ENCODE measurements at places on chromosomes 2 and 18.

DNA sequence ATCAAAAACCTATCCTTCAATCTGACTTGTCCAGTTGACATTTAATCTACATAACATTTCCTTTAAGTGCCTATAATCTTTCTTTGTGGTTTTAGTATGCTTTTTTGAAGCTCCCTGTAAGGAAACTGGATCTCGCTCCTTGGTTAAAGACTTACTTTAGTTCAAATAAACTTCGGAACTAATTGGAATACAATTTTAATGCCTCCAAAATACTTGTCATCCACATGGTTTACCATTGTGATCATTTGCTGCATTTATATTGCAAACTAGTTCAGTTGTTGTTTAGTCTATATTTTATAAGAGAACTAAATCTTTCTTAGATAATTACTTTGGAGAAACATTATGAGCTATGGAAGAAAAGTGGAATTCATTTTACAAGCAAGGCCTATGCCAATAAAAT lies 496.0 kb downstream of the ERBB4 start:
- DNase-seq = no peak

GRCh38 chr18:26458526-26459232 lies 89.7 kb downstream of the KCTD1 start:
- no peak for DNase-seq

- no peak for DNase-seq
Observed at GRCh38 chr18:46141199-46141598, 37.0 kb downstream of the HAUS1 start.

- no peak for DNase-seq
Observed at GRCh38 chr2:215136669-215137328, 1.6 kb downstream of the ABCA12 start.

DNA sequence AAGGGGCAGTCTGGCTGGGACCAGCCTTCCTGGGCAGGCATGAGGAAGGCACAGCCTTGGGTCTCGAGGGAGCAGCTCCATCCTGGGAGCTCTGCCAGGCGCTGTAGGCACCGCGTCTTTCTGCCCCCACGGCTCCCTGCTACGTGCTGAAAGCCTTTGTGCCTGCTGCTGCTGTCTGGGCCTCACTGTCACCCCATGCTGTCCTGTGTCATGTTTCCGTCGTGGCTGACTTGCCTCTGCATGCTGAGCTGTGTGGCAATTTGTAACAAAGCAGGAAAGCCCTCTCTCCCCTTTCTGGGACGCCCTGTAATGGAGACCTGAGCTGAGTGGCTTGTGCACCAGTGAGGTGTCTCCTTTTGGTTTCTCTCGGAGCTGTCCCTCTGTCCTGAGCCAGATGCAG lies 152.5 kb downstream of the TSN start:
- DNase-seq = no peak

- DNase-seq = no peak
Observed at GRCh38 chr2:32947076-32947483, 327 bp downstream of the LTBP1 start.

DNA sequence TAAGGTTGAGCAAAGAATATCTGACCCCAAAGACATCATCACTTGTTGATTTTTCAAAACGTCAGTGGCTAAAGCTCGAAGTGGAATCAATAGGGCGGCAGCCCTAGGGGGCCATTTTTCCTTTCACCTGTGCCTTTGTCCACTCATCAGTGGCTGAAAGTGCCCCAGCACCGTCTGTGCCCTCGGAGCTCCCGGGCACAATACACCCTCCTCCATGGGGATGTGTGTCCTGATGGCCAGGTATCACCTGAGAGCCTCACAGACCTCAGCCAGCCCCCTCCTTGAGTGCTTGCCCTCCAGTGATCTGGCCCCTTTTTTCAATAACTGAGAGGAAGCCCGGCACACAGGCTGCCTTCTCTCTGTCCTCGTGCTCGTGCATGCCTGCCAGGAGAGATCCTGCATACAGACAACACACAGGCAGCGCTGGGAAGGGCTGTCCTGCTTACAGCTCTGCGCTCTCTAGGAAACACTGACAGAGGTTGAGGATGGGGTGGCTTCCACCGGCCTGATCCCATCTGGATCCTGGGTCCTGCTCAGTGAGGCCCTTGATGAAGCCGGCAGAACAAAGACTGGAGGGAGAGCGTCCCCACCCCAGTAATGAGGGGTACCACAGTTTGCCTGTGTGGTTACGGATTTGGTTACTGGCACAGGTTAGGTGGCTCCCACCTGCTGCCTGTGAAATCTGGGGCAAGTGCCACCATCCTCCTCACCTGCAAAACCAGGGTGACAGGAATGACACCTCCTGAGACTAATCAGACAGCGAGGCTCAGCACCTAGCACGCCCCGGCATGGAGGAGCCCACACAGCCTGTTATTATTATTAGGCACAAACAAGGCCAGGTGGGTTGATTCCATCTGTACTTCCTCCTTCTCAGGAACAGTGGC lies 197.5 kb upstream of the RAB6C start:
- no peak for DNase-seq

GRCh38 chr18:48975120-48975816 lies 24.5 kb upstream of the SMAD7 start:
- no peak for DNase-seq

Data from BJ (cell line).